ENCODE measurements at places on chromosomes 11 and 22. TPM values are rescaled to one million over a fixed set of nuclear protein-coding genes. Genes with fewer than 3 reads are reported as not detected.

Gene XKR3
- not detected for total RNA-seq

GRCh38 chr11:65470433-65471049 lies 28.3 kb upstream of the MALAT1 start:
- H3K4me3 ChIP-seq = no peak overlapping the region
- peaks cover 25% of the 10 kb centered on the region for H3K4me1 ChIP-seq
- no peaks in the 10 kb centered on the region for H3K27me3 ChIP-seq
- no peak for DNase-seq

Gene SLC5A4
- not detected for total RNA-seq

Gene MS4A14
- total RNA-seq = not detected

GRCh38 chr22:48192920-48193319 lies 1430.5 kb downstream of the TBC1D22A start:
- no peak for DNase-seq
- no peak overlapping the region for H3K4me3 ChIP-seq
- H3K4me1 ChIP-seq = no peaks in the 10 kb centered on the region
- H3K27me3 ChIP-seq = peaks cover 2% of the 10 kb centered on the region

DNA sequence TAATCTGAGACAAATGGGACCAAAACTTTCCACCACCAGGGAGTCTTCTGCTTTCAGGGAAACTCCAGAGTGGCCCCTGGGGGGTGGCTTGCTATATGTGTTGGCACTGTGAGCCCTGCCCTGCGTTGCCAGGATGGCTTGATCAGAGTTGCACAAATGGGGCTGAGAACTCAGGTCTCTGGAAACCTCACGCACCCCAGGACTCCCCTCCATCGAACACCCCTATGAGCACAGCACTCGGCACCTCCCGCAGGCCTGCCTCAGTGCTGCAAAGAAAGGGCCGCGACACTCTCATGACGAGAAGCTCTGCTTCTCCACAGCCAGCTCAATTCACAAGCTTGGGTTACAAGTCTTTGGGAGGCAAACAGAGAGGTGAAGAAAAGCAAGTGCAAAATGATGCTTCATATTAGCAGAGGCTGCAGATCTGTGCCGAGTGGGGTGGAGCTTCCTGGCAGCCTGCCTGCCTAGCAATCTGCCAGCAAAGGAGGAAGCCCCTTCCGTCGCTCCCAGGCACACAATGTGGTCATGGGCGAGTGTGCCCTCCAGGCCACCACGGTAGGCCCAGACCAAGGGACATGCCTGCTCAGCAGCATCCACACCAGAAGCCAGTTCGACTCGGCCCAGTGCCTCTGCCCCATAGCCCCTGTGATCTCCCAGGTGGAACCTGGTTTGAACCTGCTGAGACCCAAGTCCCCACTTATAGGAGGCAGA lies 55.7 kb downstream of the MYH9 start:
- DNase-seq = peak; percentile 59
- peak overlapping the region; percentile 86 for H3K4me3 ChIP-seq
- peak overlapping the region; percentile 98 for H3K27ac ChIP-seq
- no peaks in the 10 kb centered on the region for H3K27me3 ChIP-seq

- H3K27ac ChIP-seq = no peak overlapping the region
- H3K4me3 ChIP-seq = no peak overlapping the region
- H3K27me3 ChIP-seq = peaks cover 15% of the 10 kb centered on the region
- no peaks in the 10 kb centered on the region for H3K36me3 ChIP-seq
These were observed 179.9 kb upstream of the PLET1 start for GRCh38 chr11:112440518-112440917.

DNA sequence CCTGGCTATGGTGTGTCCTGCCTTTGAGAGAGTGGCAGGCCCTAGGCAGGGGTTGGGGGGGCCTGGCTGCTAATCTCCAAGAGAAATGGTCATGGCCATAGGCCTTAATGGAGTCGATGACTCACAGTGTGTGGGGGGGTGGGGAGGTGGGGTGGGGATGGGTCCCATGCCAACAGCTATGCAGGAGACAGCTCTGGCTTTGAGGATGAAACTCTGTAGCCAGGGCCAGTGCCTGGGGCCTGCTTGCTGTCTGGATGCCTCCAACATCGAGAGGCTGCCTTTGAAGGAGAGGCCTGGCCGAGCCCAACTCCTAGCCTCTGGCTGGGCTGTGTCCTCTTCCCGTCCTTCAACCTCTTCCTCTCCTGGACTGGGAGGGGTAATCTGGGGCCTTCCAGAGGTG lies 23.9 kb upstream of the TSPAN18 start:
- no peak for DNase-seq
- H3K4me1 ChIP-seq = no peaks in the 10 kb centered on the region
- no peaks in the 10 kb centered on the region for H3K36me3 ChIP-seq
- H3K27ac ChIP-seq = no peak overlapping the region
- H3K27me3 ChIP-seq = peaks cover 9% of the 10 kb centered on the region

GRCh38 chr11:128498721-128499245 lies 88.6 kb downstream of the ETS1 start:
- H3K4me3 ChIP-seq = peak overlapping the region; percentile 86
- H3K27me3 ChIP-seq = no peaks in the 10 kb centered on the region
- H3K36me3 ChIP-seq = peaks cover 58% of the 10 kb centered on the region
- H3K27ac ChIP-seq = peak overlapping the region; percentile 94
- H3K4me1 ChIP-seq = peaks cover 98% of the 10 kb centered on the region
- DNase-seq = no peak

GRCh38 chr22:48318575-48319320 lies 1508.9 kb downstream of the BRD1 start:
- H3K4me3 ChIP-seq = no peak overlapping the region
- H3K27ac ChIP-seq = no peak overlapping the region
- no peaks in the 10 kb centered on the region for H3K36me3 ChIP-seq

All from activated T-helper 1 cell treated with anti-CD3 and anti-CD28 coated beads, Interleukin-12 subunit alpha, Interleukin-12 subunit beta, Interleukin-2, Interleukin-4 antibody, amounts not matched to agents 30 ng/mL and 10 ng/mL and 1 ng/mL, durations not matched to agents 14 hours and 24 hours and 36 hours (primary cell).